ENCODE measurements at places on chromosomes 16 and 17.
A peak's percentile ranks its signal among the peaks of the same experiment; 100 is the strongest.

DNA sequence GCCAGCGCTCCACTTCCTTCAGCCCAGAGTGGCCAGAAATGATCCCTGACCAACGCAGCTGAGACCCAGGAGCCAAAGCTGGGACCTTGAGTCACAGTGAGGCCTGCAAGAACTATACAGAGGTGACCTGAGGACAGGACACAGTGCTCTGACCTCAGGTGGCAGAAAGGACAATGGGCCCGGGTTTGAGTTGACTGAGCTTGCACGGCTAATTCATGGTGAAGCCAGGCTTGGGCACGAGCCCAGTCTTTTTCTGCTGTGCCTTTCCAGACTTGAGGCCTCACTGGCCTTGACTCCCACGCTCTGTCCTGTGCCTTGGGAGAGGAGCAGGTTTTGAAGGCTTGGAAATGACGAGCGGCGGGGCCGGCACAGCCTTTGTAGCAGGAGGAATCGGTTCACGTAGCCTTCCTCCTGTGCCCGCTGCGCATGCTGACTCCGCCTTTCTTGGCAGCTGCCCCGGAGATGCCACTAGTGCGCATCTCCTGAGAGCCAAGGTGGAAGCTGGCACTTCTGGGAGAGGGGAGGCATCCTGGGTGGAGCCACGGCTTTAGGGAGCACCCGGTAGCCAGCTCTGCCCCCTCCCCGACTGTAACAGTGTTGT lies 34.9 kb downstream of the NDEL1 start:
- DNase-seq, result peak; percentile 16

- DNase-seq, result no peak
Measured at GRCh38 chr17:73028299-73028755, 64.2 kb downstream of the SLC39A11 start.

- DNase-seq, result no peak
Measured at GRCh38 chr16:58451945-58452401, 48.0 kb upstream of the NDRG4 start.

DNA sequence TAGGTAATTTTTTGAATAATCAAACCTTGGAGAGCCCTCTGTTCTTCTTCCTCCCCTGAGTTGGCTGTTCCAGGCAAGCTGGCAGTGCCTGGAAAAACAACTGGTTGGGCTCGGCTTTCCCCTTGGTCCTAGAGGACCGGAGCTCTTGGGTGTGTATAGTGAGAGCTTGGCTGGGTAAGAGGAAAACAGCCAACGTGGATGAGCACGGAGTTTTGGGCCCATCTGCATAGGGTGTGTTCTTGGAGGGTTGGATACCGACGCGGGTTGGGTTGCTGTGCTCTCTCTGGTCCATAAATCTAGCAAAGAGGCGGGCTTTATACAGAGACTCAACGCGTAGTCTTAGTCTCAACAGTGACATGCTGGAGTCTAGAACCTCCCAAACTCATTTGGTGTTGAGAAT lies 23.2 kb downstream of the ITGB3 start:
- peak; percentile 80 for DNase-seq

GRCh38 chr16:57062329-57062728 lies 30.1 kb upstream of the CPNE2 start:
- DNase-seq, result no peak

GRCh38 chr16:35185366-35186044 lies 1726.1 kb downstream of the TP53TG3F start:
- no peak for DNase-seq

- DNase-seq, result no peak
Measured at GRCh38 chr16:24164416-24164815, 91.7 kb upstream of the CACNG3 start.

GRCh38 chr17:53724726-53725125 lies 98.0 kb upstream of the KIF2B start:
- DNase-seq, result no peak

DNA sequence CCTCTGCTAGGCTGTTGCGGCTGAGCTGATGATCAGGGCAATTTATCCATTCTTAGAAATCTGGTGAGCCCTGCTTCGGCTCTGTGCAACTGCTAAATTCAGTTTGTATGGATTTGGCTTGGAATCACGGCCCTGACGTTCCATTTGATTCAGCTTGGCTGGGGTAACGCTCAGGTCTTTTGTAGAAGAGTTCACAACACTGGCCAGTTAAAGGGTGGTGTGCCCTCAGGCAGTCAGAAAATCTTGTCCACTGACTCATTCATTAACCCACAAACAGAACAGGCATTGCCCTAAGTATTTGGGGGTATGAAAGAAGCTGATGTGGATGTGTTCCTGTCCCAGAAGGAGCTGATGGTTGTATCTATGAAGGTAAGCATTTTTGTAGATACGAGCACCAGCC lies 53.9 kb downstream of the GNAO1 start:
- DNase-seq, result no peak

DNA sequence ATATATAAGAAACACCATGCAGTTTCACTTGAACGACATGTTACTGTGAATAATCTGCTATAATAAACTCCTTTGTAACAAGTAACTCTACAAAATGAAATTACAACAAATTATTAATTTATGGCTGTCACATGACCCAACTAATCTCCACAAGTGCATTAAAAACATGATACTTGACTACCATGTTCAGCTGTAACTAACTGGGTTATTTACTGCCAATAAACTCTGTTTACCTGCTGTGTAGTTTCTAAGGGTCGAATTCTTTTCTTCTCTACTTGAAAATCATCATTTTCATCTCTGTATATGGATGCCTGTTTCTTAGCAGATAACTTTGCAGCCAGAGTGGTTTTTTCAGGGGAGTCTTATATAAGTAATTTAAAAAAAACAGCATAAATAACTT lies 14.4 kb downstream of the BRIP1 start:
- no peak for DNase-seq

- peak; percentile 7 for DNase-seq
Measured at GRCh38 chr17:29292071-29292991, 1.6 kb downstream of the NUFIP2 start.

DNA sequence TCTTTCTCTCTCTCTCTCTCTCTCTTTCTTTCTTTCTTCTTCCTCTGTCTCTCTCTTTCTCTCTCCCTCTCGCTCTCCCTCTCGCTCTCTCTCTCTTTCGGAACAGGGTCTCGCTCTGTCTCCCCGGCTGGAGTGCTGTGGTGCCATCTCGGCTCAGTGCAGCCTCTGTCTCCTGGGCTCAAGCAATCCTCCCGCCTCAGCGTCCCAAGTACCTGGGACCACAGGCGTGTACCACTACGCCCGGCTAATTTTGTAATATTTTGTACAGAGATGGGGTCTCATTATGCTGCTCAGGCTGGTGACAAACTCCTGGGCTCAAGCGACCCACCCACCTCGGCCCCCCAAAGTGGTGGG lies 12.7 kb upstream of the KLHDC4 start:
- no peak for DNase-seq

DNA sequence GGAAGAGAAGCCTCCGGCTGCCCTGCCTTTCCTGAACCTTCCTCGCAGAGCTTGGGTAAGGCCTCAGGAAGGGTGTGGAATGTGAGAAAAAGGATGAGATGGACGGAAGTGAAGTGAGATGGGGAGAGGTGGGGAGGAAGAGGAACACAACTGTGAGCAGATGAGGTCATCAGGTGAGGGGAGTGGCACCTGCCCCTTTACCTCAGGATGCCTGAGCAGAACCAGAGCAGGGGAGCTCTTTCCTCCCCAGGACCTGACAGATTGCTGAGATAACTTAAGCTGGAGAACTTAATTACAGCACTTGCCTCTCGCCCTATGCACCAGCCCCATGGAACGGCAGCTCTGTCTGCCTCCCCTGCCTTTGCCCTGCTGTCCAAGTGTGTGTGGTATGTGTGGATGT lies 29.8 kb downstream of the TMEM132E start:
- DNase-seq, result no peak

DNA sequence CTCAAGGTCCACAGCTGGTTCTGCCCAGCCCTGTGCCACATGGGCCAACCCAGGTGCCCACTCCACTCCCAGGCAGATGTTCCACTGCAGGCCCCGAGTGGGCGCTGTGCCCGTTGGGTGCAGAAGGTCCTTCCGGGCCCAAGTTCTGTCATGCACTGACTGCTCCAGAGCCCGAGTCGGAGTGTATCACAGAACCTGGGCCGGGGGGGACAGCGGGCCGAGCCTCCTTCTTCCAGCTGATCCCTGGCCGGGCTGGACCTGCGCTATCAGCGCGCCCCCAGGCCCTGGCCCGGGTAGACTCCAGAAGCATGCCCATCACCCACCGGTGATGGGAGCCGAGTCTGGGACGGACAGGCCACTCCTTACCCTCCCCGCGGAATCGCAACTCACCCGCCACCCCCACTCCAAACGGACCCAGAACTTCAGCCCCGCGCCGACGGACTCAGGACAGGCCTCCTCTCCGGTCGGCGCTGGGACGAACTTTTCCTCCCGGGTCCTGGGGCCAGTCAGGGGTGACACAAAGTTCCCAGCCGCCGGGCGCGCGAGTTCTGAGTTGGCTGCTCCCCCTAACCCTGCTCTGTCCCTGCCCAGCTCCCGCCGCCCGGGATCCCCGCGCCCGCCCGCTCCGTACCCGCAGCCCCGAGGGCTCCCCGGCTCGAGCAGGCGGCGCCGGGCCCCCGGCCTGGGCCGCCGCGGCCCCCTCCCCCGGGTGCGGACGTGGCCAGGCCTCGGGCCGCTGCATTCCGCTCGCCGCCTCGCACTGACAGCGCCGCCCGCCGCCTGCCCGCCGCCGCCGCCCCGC lies at the start of gene COPZ2:
Gene COPZ2 (minus strand): TSS at position 762 of the 802 bp plus-strand sequence. CDS start 20 bp downstream, at position 742.
- DNase-seq, result no peak

GRCh38 chr16:15031179-15031578 lies 24.7 kb downstream of the NTAN1 start:
- DNase-seq, result no peak

- DNase-seq, result peak; percentile 61
Measured at GRCh38 chr17:79777894-79778503, at the start of gene CBX2. TSS of gene CBX2 (plus strand) at chr17:79778148. CDS start at chr17:79778236, 88 bp downstream.

DNA sequence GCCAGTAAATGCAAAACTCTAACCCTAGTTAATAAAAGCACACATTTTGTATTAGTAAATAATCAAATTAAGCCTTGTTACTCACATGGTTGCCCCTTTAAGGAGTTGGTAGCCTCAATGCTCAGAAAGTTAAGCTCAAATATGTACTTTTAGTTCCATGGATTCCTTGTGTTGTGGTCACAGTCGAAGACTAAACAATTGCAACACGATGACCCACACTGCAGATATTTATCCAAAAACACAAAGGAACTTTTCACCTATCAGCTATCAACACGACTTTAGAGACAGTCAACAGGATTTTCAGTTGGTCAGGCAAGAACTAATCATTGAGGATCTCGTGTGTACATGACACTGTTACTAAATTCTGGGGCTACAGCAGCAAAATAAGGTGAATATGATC lies 47.4 kb upstream of the NUDT7 start:
- no peak for DNase-seq

DNA sequence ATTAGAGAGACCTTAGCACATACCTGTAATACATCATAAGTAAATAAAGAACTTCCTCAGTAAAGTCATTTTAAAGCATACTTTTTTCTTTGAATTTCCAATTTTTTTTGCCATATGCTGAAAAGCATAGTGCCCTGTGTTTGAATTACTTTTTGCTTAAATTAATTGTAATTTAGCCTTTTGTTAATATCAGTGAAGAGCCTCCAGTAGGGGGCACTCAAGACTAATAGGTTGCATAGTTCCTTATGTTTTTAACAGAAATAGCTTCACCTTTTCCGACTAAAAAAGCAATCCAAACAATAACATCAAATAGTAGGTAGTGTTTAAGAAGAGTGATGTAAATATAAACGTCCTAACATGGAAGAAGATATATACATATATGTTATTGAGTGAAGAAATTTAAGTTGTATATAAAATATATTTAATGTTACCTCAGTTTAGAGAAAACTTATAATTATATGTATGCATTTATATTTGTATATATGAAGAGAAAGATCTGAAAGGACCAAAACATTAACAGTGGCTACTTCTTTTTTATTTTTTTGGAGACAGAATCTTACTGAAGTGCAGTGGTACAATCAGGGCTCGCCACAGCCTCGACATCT lies 18.6 kb downstream of the RAD51C start:
- peak; percentile 9 for DNase-seq

- no peak for DNase-seq
Measured at GRCh38 chr17:57862694-57863667, 13.1 kb upstream of the MRPS23 start.

GRCh38 chr17:17353625-17354484 lies 50.7 kb downstream of the NT5M start:
- DNase-seq, result no peak

DNA sequence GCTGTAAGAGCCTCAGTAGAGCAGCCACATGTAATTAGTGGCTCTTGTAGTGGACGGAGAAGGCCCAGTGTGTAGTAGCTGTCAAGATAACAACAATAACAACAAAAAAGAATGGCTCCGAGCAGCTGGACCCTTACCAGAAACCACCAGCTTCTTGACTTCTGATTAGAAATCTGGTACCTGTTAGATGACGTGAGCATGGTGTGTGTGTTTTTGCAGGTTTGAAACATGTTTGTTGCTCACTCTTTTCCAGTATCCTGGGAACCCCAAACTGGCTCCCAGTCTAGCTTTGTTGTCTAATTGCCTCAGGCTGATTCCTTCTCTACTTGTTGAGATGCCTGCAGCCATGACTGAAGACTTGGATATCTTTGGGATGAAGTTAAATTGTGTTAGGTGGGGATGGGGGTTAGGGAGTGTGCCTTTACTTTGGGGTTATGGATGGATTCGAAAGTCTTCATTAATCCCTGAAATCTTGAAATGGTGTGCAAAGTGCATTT lies 21.0 kb downstream of the IGF2BP1 start:
- no peak for DNase-seq

GRCh38 chr17:62670202-62670821 lies 42.8 kb downstream of the MRC2 start:
- no peak for DNase-seq

GRCh38 chr17:80520810-80521455 lies 23.7 kb upstream of the RPTOR start:
- no peak for DNase-seq

DNA sequence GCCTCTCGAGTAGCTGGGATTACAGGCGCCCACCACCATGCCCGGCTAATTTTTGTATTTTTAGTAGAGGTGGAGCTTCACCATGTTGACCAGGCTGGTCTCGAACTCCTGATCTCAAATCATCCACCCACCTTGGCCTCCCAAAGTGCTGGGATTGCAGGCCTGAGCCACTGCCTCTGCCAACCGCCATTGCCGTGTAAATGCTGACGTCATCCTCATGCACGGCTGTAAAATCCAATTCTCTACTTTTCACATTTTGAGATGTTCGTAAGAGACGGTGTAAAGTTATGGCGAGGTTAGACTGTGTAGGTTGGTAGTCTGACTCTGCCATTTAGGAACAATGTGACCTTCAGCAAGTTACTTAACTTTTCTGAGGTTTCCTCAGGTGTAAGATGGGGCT lies 1.7 kb upstream of the DNAJA2 start:
- no peak for DNase-seq

All from NCI-H510A (cell line).